Transverse colon (tissue), 4 donors: ENCODE measurements at places on chromosomes 4 and X.

GRCh38 chrX:153853180-153853901 is 23.0 kb upstream of the PDZD4 start:
- DNase-seq: no peak

DNA sequence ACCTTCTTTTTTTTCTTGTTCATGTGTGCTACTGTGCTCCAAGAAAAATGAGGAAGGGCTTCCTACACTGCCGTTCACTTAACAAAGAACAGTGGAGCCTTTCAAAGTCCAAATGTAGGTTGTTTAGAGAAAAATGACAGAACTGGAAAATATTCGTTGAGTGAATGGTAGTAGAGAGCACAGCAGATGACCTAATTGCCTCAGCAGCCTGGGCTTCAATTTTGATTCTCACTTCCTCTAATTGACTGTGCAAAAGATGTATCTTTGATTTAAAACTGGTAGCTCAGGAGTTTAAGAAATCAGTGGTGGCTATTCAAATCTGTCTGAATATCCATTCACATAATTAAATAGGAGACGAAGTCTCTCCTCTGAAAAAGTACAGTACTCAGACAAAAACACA is 5.2 kb downstream of the NLGN4X start:
- no peak for DNase-seq

DNA sequence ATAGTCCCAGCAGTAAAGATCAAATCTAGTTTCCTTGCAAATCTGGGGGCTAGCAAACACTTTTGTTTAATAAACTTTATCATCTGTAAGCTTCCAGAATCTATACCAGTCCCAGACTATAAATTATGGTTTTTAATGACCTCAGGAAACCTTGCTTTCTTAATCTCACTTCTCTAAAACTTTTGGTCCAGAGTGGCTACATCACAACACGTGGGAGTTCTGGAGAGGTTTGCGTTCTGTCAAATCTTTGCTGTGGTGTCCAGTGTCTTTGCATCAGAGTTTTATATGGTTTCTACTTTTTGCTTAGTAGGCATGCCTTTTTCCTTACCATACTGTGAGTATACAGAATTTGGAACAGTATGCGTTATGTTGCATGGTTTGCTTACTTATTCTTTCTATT is 193.9 kb downstream of the ANK2 start:
- DNase-seq: no peak

- DNase-seq: no peak
Measured at GRCh38 chr4:186557486-186557885, 2.1 kb upstream of the MTNR1A start.

DNA sequence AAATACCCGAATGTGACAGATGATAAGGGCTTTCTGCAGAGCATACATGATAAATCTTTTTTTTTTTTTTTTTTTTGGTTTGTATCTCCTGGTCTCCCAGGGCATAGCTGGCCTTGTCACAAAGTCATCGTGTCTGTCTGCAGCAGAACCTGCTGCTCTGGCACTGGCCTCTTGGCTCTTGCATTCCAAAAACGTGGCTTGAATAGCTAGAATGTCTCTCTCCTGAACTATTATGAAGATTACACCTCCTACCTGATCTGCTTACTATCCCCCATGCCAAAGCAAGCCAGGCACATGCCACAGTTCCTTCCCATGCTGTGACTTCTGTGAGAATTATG is 50.4 kb upstream of the SCRG1 start:
- DNase-seq: no peak

DNA sequence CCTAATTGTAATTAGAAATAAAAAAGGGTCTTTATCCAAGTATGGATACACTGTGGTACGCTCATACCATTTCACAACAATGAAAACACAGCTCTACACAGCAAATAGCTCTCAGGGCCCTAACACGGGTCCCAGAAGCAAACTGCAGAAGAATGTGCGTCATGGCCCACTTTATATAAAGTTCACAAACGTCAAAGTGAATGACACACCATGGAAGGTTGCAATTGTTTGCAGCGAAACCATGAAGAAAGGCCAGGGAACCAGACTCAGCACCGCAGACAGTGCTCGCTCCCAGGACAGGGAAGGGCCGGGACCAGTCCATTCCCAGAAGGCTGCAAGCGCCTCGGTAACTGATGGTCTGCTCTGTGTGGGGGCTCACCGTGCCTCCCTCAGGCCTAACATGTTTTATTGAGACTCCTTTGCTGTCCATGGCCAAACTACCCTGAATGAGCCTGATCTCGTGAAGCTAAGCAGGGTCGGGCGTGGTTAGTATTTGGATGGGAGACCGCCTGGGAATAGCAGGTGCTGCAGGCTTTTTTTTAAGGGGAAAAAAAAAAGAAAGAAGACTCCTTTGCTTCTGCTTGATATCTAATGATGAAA is 47.8 kb downstream of the ACOX3 start:
- no peak for DNase-seq
